ENCODE measurements at places on chromosomes 5 and 9. TPM values are rescaled to one million over a fixed set of nuclear protein-coding genes. Genes with fewer than 3 reads are reported as not detected.

Gene FBP1
- total RNA-seq: not detected

Gene EPB41L4A
- total RNA-seq: 1.3 TPM

Gene SMIM33
- total RNA-seq: not detected

Gene CFAP90
- total RNA-seq: 0.41 TPM

Gene MYMK
- total RNA-seq: not detected

Gene IFNE
- total RNA-seq: 2.2 TPM

Gene HAVCR2
- total RNA-seq: 0.38 TPM

Gene ENDOG
- total RNA-seq: 13.9 TPM

Gene GFI1B
- total RNA-seq: 0.15 TPM

Gene OR1Q1
- not detected for total RNA-seq

Gene TMEM252
- not detected for total RNA-seq

Gene NOL6
- 69.6 TPM for total RNA-seq

Gene SAXO1
- total RNA-seq: not detected

Gene KDM4C
- total RNA-seq: 10.0 TPM

Gene SLC2A6
- total RNA-seq: 20.4 TPM

Gene WHRN
- 6.9 TPM for total RNA-seq

Gene SLC45A2
- total RNA-seq: not detected

Gene SMIM32
- total RNA-seq: not detected

Gene PDCD1LG2
- total RNA-seq: 0.34 TPM

Gene ZNF366
- total RNA-seq: not detected

Gene PCDHA1
- total RNA-seq: 0.10 TPM

Gene SVEP1
- 1.9 TPM for total RNA-seq

Measured in A549 treated with DMSO at 1 μM for 4 hours (cell line).